Activated T-helper 1 cell treated with anti-CD3 and anti-CD28 coated beads, Interleukin-2, amount 50 U/mL, for 16 hours (primary cell): ENCODE measurements at places on chromosomes 6 and 20.

GRCh38 chr6:147859071-147859470, 350.6 kb downstream of the SAMD5 start:
- DNase-seq: no peak

- DNase-seq: no peak
These were observed 52.1 kb downstream of the HNF4A start for GRCh38 chr20:44407402-44408184.

GRCh38 chr6:91751526-91751925, 1164.7 kb upstream of the MAP3K7 start:
- DNase-seq: no peak

DNA sequence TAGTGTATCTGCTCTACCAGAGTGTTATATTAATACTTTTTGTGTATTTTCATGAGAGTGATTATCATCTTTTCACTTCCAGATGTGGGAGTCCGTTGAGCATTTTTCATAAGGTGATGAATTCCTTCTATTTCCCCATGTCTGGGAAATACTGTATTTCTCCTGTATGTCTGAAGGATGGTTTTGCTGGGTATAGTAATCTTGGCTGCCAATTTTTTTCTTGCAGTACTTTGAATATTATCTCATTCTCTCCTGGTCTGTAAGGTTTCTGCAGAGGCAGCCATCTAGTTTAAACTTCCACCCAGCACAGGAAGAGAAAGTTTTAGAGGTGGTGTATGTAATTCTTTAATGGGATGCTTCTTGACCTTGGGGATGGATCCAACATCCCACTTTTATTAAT, 15.4 kb upstream of the DYNLRB1 start:
- no peak for DNase-seq

- no peak for DNase-seq
These were observed 32.5 kb upstream of the PRDM1 start for GRCh38 chr6:106053484-106054205.

DNA sequence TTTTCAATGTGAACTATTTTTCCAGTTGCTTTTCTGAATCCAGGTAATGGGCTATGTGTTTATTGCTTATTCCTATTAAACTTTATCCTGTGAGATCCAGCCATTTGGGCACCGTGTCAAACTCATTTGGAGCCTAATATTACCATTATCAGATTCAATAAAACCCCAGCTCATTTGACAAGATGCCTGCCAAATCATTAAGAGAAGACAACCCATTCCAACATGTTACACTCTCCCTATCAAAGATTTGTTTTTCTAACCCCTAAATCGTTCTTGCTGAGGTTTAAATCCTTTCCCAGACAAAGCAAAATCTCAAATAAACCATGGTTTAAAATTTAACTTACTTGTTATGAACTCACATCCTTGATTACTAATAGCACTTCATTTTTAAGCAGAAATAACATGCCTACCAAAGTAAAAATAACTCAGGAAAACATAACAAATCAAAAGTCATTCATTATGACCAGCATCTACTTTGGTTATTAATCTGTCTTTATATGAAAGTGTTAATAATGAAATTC, 130.0 kb upstream of the TCF21 start:
- DNase-seq: no peak

DNA sequence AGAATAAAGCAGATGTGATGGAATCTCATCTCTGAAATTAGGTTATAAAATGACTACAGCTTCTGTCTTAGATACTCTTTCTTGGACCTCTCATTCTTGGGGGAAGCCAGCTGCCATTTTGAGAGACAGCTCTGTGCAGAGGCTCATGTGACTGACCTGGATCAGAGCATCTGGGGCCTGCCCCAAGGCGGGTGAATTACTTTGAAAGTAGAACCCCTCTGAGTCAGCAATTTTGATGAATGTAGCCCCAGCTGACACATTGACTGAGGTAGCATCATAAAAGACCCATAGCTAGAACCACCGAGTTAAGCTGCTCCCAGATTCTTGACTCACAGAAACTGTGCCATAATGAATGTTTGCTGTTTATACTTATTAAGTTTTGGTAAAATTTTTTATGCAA, 124.5 kb downstream of the THEMIS start:
- DNase-seq: no peak

DNA sequence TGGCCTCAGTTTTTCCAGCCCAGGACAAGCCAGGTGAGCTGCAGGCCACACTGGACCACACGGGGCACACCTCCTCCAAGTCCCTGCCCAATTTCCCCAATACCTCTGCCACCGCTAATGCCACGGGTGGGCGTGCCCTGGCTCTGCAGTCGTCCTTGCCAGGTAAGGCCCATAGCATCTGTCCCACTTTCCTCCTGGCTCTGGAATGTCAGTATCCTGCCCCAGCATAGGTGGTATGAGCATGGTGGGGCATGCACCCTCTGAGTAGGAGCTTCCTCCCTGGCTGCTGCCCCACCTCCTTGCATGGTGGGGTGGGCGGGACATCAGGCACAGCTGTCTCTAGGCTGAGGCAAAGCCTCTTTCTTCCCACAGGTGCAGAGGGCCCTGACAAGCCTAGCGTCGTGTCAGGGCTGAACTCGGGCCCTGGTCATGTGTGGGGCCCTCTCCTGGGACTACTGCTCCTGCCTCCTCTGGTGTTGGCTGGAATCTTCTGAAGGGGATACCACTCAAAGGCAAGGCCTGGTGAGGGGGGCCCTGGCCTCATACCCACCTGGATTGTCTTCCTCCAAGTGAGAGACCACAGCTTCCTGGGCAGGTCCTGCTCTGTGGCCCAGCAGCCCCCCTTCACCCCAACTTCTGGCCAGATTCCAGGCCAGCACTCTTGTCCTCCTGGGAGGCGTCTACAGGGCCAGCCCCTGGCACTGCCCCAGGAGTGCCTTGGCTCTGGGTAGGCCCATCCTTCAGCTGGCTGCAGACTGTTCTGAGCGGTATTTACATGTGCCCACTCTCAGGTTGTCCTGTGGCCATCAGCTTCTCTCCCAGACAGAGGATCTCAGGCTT, 9.1 kb downstream of the PI16 start:
- DNase-seq: no peak

GRCh38 chr6:16948396-16948795, 153.5 kb upstream of the STMND1 start:
- no peak for DNase-seq

GRCh38 chr6:28841290-28841689, 82.5 kb downstream of the TRIM27 start:
- no peak for DNase-seq

DNA sequence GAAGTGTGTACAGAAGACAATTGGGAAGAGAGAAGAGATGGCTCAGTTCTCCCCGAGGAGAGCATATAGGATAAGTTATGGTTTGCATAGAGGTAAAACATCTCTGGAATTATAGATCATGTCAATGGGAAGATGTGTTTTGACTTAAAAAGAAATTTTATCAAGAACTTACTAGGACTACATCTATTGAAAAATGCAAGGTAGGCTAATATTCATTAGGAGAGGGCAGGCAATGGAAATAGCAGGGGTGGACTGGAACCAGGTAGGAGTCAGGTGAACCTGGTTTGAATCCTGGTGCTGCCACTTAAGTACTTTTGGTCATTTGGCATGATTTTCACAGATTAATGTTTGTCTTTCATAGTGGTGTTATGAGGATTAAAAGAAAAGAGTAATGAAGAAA, 96.2 kb downstream of the FARS2 start:
- DNase-seq: no peak

DNA sequence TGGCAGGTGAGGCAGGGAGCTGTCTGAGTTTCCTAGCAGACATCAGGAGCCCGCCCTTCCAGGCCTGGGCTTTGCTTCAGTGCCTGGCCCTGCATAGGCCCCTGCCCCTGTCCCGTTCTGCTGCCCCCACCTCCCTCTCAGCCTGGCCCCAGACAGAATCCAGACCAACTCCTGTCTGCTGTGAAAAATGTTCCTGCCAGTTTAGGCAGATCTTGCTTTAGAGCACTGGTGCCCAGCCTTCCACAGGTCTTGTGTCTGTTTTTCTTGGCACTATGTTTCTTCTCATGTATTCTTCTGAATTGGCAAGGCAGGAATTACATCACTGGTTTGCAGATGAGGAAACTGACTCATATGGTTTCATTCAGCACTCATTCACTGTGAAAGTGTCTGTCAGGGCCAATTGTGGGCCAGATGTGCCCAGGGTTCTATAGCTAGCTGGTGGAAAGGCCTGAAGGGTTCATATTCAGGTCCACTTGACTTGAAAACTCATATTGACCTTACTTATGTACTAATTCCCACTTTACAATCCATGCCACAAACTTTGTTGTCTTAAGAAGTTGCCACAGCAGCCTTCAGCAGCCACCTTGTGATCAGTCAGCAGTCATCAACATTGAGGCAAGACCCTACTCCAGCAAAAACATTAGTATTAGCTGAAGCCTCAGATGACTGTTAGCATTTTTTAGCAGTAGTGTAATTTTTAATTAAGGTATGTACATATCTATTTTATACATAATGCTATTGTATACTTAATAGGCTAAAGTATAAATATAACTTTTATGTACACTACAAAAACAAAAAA, 40.5 kb downstream of the HLA-F start:
- no peak for DNase-seq

DNA sequence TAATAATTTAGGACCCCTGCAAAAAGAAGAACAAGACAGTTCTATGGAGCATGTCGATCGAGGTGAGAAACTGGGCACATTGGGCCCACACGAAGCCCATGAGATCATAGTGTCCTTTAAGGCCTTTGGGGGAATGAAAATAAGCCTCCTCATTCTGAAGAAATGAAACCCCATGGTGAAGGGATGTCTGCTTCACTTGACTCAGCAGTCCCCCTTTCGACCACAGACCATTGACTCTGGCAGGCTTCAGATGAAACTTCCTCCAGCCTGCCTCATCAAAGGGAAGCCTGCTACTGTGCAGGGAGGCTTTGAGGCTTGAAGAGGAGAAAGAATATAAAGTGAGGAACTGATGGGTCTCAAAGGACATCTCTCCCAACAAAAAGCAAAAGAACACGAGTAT, 144.2 kb upstream of the FBXL4 start:
- no peak for DNase-seq

GRCh38 chr6:122388945-122389344, 10.5 kb upstream of the HSF2 start:
- no peak for DNase-seq

DNA sequence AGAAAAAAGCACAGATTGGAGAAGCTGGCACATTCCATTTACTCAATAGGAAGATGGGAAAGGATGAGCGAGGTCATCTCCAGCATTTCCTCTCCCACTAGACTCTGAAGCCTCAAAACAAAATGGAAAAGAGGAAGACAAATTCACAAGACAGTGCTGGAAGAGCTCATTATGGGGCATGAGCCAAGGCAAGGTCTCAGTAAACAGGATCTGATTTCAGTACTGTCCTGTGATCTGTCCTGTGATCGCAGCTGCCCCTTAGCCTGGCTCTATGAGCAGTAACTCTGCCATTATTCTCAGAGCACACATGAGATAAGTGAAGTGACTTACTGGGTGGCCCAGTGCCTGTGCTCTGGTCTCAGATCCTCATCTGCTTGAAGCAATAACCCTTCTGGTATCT, 68.1 kb upstream of the SLC4A11 start:
- no peak for DNase-seq

GRCh38 chr20:1061484-1062221, 56.7 kb upstream of the PSMF1 start:
- no peak for DNase-seq

GRCh38 chr6:49906526-49906925, 40.2 kb upstream of the CRISP1 start:
- DNase-seq: no peak

GRCh38 chr20:13771853-13772453, 12.8 kb downstream of the ESF1 start:
- DNase-seq: no peak

DNA sequence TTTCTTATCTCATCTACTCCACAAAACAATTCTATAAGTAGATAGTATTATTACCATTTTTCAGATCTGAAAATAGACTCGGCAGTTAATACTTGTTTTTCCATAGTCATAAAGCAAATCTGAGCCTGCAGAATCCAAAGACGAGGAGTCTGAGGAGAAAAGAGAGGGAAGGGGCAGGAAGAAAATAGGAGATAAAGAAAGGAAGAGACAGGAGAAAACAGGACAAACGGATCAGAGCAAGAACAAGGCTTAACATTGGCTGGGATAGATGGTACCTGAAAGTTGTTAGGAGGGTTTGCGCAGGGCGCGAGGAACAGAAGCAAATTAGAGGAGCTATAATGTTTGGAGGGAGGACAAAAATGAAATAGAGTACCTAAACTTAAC, 639 bp upstream of the PPIL1 start:
- no peak for DNase-seq

DNA sequence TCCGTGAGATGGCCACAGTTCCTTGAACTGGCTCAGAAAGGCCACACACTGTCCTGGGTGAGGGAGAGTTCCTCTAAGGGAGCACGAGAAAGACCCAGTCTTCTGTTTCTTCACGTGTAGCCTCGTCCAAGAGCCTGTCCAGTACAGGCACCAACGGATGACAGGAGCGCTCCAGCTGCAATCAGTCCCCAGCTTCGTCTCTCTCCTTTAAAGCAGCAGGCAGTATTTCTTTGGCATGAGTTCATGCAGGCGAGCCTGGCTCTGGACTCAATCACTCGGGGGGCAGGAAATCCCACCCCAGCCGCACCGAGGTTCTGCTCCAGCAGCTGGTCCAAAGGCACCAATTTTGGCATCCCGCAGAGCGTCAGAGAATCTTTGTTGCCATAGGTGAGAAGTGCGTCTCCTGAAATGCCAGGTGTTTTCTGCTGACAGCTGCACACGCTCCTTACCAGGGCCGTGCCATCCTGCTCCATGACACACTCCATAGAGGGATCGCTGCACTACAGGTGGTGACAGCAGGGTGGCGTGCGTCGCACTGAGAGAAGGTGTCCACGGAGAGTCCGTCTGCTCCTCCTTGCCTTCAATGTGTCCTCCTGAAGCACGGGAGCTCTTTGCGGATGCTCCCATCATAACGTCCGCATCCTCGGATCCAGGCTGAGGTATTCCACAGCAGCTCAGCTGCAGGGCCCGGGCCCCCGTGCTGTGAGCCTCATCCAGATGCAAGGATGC, 59.6 kb upstream of the AFDN start:
- no peak for DNase-seq

DNA sequence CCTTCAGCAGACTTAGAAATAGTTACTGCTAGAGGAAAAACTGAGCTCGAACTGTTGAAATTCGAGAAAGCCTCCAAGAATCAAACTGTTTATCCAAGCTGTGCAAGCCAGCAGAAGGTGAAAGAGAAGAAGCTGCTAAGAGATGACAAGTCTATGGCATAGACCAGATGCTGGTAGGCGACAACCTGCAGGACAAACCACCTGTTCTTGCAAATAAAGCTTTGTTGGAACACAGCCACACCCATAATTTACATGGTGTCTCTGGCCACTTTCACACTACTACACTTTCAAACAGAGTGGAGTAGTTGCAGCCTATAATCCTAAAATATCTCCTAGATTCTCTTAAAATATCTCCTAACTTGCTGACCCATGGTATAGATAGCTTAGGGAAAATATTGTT, 33.3 kb downstream of the TNFRSF21 start:
- no peak for DNase-seq

GRCh38 chr6:170155464-170156196, 135.2 kb downstream of the DLL1 start:
- DNase-seq: no peak

- DNase-seq: no peak
These were observed 18.2 kb upstream of the ZNF831 start for GRCh38 chr20:59145247-59145923.
